ENCODE measurements at places on chromosomes 4 and X.

DNA sequence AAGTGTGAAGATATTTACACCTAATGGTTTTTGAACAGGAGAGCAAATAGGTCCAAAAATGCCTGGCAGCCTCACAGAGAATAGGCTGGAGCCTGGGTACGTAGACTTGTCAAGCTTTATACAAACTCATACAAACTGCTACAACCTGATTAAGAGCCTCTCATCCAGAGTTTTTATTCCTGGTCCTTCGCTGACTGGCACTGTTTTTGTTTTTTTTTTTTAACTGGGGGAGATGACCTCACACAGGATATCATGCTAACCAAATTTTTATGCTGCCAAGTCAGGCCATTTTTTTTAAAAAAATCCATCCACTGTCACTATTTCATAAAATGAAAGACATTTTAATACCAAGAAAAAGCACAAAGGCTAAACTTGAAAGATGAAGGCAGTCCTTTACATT lies 1.9 kb downstream of the FAM114A1 start:
- no peak for DNase-seq

DNA sequence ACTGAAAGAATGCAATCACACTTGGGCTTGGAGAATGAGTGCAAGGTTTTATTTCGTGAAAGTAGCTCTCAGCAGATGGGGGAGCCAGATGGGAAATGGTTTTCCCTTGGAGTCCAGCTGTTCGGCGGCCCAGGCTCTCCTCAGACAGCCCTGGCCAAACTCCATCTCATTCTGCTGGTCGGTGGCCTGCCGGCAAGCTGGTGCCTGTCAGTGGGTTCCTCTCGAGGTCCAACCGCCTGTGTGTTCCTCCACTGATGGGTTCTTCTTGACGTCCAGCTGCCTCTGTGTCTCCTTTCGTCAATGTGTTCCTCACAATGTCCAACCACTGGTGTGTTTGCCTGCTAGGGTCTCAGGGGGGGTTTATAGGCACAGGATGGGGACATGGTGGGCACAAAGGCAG lies 80.3 kb downstream of the POU3F4 start:
- no peak for DNase-seq

DNA sequence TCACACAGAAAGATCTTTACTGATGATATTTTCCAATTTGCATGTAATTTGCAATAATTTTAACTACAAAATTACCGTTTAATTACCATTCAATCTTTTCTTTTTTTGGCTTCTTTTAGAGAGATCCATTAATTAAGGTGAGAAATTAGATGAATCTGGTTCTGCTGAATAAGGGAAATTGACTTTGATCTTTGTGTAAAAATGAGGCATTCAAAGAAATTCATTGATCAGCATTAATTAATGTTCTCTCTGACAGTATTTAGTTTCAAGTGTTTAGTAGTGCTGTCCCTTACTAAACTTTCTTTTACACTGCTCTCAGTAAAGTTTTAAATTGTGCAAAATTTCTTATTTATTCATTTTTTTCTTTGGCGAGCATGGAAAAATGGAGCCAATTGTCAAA lies 97.2 kb upstream of the KCTD8 start:
- DNase-seq = no peak

GRCh38 chr4:47444031-47444430 lies 19.5 kb downstream of the COMMD8 start:
- no peak for DNase-seq

DNA sequence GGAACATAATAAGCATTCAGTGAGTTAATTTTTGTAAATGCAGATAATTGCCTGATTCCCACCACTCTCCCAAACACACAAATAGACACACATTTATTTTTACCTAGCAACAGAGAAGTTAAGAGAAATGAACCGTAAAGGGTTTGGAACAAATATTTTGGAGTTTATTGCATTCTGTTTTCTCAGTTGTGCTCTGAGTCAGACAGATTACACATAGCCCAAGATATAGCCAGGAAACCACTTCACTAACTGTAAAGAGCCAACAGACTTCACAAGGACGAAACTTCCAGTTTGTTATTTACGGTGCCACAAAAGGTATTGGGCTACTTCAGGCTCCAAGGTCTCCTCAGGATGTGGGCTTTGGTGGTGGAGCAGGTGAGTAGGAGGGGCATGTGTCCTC lies 217.0 kb downstream of the BMPR1B start:
- no peak for DNase-seq

- DNase-seq = no peak
Measured at GRCh38 chr4:105710678-105711077, 2.1 kb downstream of the GSTCD start.

GRCh38 chr4:182937268-182938204 lies 20.4 kb upstream of the DCTD start:
- no peak for DNase-seq

GRCh38 chr4:95020521-95020920 lies 262.8 kb downstream of the BMPR1B start:
- DNase-seq = no peak

GRCh38 chr4:66367043-66367660 lies 696.9 kb upstream of the EPHA5 start:
- DNase-seq = no peak

GRCh38 chr4:4541040-4541631 lies 712 bp downstream of the STX18 start:
- peak; percentile 39 for DNase-seq

- peak; percentile 53 for DNase-seq
Measured at GRCh38 chr4:145179281-145179860, 1.0 kb downstream of the OTUD4 start.
